ENCODE measurements at places on chromosomes 16 and 17. TPM values are rescaled to one million over a fixed set of nuclear protein-coding genes. Genes with fewer than 3 reads are reported as not detected.

DNA sequence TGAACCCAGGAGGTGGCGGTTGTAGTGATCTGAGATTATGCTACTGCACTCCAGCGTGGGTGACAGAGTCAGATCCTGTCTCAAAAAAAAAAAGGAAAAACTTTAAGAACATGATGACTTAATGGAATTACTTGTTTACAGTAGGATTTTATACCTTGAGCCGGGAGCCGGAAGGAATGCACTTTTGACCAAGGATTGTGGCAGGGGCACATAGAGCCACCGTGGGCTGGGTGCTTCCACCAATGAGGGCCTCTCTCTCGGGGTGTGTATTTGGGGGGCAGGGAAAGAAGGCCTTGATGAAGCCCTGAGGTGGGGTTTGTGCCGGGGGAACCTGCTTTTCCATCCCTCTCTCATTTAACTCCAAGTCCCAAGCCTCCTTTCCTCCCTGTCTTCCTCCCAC is 6.7 kb upstream of the NAGPA start:
- no peak for DNase-seq

- DNase-seq = no peak
These were observed 44.6 kb upstream of the ZNF750 start for GRCh38 chr17:82884341-82884969.

Gene LRRC75A
- total RNA-seq = 0.38 TPM

Gene KRT32
- not detected for total RNA-seq

- DNase-seq = no peak
These were observed 59.4 kb downstream of the MFSD11 start for GRCh38 chr17:76797241-76797840.

DNA sequence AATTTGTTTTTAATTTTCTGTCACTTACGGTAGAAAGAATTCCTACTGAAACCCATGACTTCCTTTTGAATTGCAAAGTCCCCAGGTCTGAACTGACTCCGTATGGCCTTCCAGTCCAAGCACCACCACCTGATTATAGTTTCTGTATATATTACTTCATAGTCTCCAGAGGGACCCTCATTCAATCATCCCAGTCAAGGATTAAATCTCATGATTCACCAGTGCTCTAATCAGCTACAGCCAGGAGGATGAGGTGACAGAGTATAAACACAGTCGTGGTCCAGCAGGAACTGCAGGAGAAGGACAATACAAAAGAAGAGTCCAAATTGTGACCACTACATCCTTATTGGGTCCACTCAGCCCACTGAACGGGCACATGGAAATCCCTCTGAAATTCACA is 418.9 kb upstream of the C16orf82 start:
- no peak for DNase-seq

- no peak for DNase-seq
These were observed 36.3 kb downstream of the WWP2 start for GRCh38 chr16:69798466-69798865.

Gene TOM1L1
- total RNA-seq = 28.9 TPM

- DNase-seq = no peak
These were observed 4.3 kb downstream of the KATNB1 start for GRCh38 chr16:57739756-57740422.

- DNase-seq = peak; percentile 51
These were observed 26.6 kb downstream of the JPH3 start for GRCh38 chr16:87628940-87629339.

DNA sequence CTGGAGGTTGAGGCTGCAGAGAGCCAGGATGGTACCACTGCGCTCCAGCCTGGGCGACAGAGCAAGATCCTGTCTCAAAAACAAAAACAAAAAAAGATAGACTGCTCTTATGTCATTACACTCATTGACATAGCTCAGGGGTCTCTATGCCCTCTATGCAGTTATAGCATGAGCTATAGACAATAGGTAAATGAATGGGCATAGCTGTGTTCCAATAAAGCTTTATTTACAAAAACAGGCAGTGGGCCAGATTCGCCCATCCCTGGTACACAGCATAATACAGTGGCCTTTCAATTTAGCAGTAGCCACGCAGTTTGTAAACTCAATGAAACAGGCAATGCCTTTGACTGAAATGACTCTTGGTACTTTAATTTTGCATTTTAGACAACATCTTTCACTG is 51.5 kb downstream of the XYLT1 start:
- DNase-seq = no peak

Gene STH
- total RNA-seq = not detected

GRCh38 chr17:4488989-4489595 is 9.6 kb upstream of the SPNS2 start:
- no peak for DNase-seq

DNA sequence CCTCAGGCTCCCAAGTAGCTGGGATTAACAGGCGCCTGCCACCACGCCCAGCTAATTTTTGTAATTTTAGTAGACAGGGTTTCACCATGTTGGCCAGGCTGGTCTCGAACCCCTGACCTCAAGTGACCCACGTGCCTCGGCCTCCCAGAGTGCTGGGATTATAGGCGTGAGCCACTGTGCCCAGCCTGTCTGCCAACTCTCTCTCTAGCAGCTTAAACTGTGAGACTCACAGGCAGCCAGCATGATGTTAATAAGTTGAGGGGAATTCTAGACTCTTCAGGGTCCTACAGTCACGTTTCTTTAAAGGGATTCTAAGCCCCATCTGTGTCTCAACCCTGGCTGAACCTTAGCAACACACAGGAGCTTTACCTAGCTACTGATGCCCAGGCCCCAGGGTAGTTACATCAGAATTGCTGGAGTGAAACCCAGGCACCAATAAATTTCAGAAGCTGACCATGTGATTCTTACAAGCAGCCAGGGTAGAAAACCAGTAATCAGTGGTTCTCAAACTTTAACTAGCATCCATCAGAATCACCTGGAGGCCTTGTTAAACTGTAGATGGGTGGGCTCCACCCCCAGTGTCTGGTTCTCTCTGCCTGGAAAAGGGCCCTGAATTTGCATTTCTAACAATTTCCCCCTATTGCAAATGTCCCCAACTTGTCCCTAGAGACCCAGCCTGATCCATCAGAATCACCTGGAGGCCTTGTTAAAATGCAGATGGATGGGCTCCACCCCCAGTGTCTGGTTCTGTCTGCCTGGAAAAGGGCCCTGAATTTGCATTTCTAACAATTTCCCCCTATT is 30.7 kb downstream of the GPRC5B start:
- DNase-seq = no peak

DNA sequence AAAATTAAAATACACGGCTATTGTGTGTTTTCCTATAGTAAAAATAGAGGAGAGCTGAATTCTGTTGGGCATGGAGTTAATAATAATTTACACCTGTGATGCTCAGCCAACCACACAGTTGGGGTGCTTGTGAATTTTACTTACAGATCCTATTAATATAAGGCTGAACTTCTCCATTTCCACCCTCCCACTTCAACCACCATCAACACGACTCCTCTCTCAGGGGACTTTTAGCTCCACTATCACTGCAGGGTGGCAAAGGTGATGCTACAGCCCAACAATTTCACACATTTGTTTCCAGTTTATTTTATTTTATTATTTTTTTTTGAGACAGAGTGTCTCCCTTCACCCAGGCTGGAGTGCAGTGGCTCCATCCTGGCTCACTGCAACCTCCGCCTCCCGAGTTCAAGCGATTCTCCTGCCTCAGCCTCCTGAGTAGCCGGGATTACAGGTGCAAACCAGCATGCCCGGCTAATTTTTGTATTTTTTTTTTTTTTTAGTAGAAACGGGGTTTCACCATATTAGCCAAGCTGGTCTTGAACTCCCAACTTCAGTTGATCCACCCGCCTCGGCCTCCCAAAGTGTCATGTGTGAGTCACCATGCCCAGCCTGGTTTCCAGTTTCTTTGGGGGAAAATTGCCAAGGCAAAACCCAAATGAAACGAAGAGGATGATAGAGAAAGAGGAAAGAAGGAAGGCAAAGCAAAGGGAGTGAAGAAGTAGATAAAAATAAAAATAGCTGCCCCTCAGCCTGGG is 57.9 kb downstream of the GNA13 start:
- no peak for DNase-seq

DNA sequence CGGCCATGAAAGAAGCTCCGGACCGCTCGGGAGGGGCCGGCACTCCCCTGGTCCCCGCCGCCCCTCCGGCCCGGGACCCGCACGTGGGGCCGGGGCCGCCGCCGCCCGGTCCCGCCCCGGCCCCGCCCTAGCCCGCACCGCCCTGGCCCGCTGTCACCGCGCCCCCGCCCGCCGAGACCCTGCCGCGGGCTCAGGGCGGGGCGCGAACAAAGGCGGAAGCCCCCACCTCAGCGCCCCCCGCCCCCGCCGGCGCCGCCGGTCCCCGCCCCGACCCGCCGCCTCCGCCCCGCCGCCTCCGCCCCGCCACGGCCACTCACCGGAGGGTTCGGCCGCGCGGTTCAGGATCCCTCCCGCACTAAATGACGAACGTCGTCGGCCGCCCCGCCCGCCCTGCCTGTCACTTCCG is at the start of gene ARHGDIA:
Gene ARHGDIA (minus strand): TSS at position 357 of the 406 bp plus-strand sequence. CDS start 1,407 bp downstream, outside the sequence.
- no peak for DNase-seq

Gene HOXB1
- not detected for total RNA-seq

DNA sequence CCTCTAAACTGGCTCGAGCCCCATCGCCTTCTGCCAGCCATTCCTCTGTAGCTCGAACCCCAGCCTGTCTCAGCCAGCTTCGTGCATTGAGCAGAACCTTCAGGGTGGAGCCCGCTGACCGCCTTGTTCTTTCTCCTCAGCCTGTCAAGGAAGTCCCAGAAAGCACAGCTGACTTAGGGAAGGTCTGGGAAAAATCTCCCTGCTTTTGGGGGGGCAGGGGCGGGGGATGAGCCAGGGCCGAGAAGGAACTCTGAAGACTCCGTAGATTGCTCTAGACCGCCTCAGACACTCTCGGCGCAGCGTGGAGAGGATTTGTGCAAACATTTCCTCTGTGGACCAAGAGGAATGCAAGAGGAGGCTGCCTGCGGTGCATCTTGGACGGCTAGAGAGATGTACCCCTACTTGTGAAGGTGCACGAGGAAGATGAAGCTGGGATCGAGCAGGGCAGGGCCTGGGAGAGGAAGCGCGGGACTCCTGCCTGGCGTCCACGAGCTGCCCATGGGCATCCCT is at the start of gene GLP2R:
Gene GLP2R (plus strand): TSS at position 284 of the 510 bp plus-strand sequence. CDS start 140 bp downstream, at position 424.
- no peak for DNase-seq

Gene FKBP10
- total RNA-seq = 283 TPM

Gene TP53TG3F
- not detected for total RNA-seq

DNA sequence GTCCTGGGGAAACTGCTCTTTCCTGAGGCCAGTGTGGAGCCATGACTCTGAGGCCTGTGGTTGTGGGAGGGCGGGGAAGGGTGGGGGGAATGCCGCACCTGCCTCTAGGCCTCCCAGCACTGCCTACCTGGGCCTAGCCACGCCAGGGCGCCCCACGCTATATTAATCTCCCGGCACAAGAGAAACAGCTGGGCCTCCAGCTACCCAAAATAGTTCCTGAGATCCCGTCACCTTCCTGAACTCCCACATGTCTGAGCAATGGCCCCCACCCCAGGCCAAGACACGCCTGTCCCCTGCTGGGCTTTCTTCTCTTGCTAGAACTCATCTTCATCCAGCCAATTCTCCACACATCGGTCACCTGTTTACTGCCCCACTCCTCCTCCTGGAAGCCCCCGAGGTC is 13.0 kb upstream of the MTSS2 start:
- no peak for DNase-seq

Gene GCGR
- total RNA-seq = not detected

DNA sequence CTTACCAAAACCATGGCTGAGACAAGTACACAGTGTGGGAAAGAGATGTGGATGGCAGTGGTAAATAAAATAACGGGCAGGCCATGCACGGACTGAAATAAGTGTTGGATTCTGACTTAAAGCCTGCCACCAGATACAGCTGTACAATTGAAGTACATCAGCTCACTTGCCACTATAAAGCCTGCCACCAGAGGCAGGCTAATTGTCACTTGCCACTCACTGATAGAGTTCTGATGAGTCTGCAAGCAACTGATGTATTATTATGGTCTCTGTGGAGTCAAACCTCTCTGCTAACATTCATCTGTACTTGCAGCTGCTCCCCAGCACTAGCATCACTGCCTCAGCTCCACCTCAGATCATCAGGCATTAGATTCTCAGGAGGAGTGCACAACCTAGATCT is 93.0 kb downstream of the CYTH1 start:
- no peak for DNase-seq

Gene TELO2
- 30.3 TPM for total RNA-seq

GRCh38 chr17:55629995-55630394 is 92.7 kb downstream of the TMEM100 start:
- no peak for DNase-seq

GRCh38 chr17:77329741-77330531 is 189.2 kb downstream of the SEC14L1 start:
- no peak for DNase-seq
